ENCODE measurements at places on chromosomes 1 and 21. TPM values are rescaled to one million over a fixed set of nuclear protein-coding genes. Genes with fewer than 3 reads are reported as not detected.
A peak's percentile ranks its signal among the peaks of the same experiment; 100 is the strongest.

- DNase-seq = peak; percentile 64
Observed at GRCh38 chr1:209674957-209675564, at the start of gene G0S2. Gene G0S2, plus strand, starts transcription at chr1:209675412. Its CDS starts 273 bp downstream, at chr1:209675685.

Gene CA6
- not detected for polyA plus RNA-seq

Gene CNR2
- polyA plus RNA-seq = not detected

DNA sequence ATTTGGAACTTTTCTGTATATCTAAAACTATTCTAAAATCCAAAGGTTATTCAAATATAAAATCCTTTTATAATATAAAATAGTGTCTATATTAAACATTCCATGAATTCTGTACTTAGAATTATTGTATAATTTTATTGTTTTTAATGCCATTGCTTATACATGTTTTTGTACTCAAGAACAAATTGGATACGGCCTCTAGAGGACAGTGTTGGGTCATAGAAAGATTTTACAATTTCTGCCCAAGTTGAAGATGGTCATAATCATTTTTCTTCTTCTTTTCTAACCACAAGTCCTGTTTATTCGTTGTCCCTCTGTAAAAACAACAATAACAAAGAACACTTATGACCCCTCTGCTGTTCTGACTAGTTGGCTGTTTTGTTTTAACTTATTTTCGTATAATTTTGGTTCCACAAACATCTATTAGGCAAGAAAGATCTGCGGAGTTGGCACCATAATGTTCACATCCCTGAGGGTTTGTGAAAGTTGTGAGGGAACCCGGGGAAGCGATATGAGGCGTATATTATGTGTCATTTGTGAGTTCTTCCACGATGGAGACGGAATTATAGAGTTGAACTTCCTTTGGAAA is 75.7 kb upstream of the KIF26B start:
- DNase-seq = peak; percentile 75

DNA sequence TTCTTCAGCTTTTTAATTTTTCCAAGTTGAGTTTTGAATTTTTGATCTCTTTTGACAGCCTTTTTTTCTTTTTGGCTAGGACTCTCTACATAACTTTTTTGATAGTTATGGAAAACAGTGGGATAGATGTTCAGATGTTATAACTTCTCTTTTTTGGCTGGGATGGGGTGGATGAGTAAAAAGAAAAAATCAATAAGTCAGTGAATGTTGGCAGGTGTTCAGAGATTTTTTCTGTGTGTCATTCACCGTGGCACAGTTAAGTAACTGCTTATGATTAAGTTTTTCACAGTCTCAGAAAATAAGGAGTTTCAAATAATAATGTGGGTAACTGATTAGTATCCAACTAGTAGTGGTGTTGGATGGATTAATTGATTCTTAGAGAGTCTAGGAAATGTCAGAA is 24.0 kb downstream of the HS2ST1 start:
- DNase-seq = peak; percentile 19

DNA sequence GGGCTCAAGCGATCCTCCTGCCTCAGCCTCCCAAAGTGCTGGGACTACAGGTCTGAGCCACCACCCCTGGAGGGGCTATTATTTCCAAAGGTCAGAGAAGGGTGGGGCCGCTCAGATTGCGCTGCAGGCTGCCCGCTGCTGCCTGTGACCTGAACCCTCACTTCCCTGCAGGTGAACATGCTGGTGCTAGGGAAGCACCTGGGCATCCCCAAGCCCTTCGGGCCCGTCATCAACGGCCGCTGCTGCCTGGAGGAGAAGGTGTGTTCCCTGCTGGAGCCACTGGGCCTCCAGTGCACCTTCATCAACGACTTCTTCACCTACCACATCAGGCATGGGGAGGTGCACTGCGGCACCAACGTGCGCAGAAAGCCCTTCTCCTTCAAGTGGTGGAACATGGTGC is 8.6 kb upstream of the PADI6 start:
- DNase-seq = no peak

DNA sequence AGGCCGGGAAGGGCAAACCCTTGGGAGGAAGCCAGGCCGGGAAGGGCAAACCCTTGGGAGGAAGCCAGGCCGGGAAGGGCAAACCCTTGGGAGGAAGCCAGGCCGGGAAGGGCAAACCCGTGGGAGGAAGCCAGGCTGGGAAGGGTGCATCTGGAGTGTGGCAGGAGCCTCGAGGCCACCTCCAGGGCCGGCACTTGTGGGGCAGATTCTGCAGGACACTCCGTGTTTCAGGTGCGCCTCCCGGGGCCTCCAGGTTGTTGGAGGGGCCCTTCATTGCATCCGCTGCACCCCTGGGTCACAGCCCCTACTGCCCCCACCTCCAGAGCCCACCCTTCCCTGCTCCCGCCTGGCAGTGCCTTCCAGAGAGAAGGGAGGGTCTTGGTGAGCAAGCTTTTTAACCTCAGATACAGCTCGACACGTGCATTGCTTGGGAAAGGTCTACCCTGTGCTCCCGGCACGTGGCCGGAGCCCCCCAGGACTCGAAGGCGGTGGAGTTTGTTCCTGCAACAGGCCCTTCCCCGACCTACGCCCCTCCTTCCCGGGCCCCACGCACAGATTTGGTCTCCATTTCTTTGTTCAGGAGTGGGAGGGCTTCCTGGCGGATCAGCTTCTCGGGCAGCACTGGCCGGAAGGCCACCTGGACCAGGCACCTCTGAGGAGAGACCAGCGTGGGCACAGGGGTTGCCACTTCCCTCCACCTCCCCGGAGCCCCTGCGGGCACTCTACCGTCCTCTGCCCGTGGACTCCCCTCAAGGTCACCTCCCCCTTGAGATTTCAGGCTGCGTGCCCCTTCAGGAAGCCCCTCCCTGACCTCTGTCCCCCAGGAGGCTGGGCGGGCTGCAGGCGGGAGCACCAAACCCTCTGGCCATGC is 9.4 kb upstream of the TMEM52 start:
- no peak for DNase-seq

All from GM23248 (cell line).